Forelimb muscle (tissue), 1 donor: ENCODE measurements at places on chromosomes 1 and 21. TPM values are rescaled to one million over a fixed set of nuclear protein-coding genes. Genes with fewer than 3 reads are reported as not detected.

DNA sequence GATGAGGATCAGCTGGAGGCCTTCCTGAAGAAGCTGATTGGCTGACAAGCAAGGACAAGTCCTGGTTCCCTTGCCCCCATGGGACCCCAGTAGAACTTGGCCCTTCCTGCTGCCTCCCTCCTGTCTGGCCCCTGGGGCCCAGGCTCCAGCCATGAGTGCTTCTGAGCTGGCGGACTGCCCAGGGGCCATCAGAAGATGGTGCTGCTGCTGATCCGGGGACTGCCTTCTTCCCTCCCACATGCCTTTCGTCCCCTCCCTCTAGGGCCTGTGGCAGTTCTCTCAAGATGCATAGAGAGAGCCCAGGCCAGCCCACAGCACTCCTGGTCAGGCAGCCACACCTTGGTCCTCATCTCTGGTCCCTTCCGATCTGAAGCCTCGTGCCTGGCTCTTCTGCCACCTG lies 57.9 kb upstream of the PRKACB start:
- no peak for DNase-seq

- no peak for DNase-seq
These were observed 275.2 kb downstream of the GRIK1 start for GRCh38 chr21:29664615-29665014.

- no peak for DNase-seq
These were observed 2.3 kb downstream of the EPS8L3 start for GRCh38 chr1:109761227-109762038.

Gene SOD1
- polyA plus RNA-seq, result 119 TPM

Gene PLEKHN1
- 0.08 TPM for polyA plus RNA-seq

Gene GBP5
- polyA plus RNA-seq, result 0.85 TPM
